ENCODE measurements at places on chromosomes 1 and 21. TPM values are rescaled to one million over a fixed set of nuclear protein-coding genes. Genes with fewer than 3 reads are reported as not detected.

The KIF21B gene
- total RNA-seq, result 15.1 TPM

The SCYL3 gene
- total RNA-seq, result 8.1 TPM

The PCBP3 gene
- total RNA-seq, result 3.3 TPM

The L1TD1 gene
- total RNA-seq, result 66.7 TPM

The ARID4B gene
- 63.6 TPM for total RNA-seq

The DPT gene
- total RNA-seq, result not detected

The CNR2 gene
- not detected for total RNA-seq

DNA sequence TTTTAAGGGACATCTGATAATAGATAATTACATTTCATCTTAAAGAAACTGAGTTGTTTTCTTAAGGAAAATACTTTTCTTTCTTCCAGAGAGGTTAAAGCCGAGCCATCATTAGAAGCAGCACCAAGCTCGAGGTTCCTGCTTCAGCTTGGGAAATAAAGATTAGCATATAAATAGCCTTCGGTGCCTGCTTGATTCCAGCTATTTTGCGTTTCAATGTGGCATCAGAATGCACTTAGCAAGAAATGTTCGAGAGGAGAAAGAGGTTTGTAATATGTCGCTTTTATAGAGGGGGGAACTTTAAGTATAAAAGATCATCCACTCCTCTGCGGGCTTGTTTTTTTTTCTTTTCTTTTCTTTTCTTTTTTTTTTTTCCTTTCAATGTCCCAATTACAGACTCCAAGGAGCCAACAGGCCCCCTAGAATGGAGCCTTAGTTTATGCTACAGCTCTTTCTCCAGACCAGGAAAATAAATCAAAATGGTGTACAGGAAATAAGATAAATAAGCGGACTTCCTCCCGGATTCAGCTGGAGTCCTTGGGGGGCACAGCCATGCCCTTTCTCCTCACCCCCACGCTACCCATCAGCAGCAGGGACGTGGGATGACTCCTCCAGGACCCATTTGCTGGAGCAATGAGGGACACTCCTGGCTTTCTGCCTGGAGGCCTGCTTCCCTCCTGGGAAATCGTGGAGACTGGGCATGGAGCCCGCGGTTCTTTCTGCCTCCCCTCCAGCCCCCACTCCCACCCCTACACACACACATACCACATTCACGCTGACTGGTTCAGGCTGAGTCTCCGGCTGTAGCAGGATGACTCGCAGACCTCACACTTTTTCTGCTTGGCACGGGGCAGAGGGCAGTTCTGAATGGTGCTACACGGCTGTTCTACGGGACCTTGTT is 131.6 kb downstream of the RRAGC start:
- no peaks in the 10 kb centered on the region for H3K36me3 ChIP-seq
- peak overlapping the region; percentile 64 for H3K27ac ChIP-seq
- peaks cover 20% of the 10 kb centered on the region for H3K27me3 ChIP-seq
- no peak overlapping the region for H3K4me3 ChIP-seq
- H3K4me1 ChIP-seq, result peaks cover 10% of the 10 kb centered on the region

GRCh38 chr21:46294647-46295176 is 8.6 kb downstream of the YBEY start:
- no peak overlapping the region for H3K4me3 ChIP-seq
- peak overlapping the region; percentile 38 for H3K27ac ChIP-seq
- H3K4me1 ChIP-seq, result no peaks in the 10 kb centered on the region
- no peaks in the 10 kb centered on the region for H3K27me3 ChIP-seq
- peak; percentile 60 for DNase-seq

GRCh38 chr1:1020415-1021009 is 592 bp downstream of the AGRN start:
- DNase-seq, result peak; percentile 70
- peak overlapping the region; percentile 80 for H3K4me3 ChIP-seq
- H3K36me3 ChIP-seq, result peaks cover 21% of the 10 kb centered on the region
- H3K4me1 ChIP-seq, result peaks cover 18% of the 10 kb centered on the region

DNA sequence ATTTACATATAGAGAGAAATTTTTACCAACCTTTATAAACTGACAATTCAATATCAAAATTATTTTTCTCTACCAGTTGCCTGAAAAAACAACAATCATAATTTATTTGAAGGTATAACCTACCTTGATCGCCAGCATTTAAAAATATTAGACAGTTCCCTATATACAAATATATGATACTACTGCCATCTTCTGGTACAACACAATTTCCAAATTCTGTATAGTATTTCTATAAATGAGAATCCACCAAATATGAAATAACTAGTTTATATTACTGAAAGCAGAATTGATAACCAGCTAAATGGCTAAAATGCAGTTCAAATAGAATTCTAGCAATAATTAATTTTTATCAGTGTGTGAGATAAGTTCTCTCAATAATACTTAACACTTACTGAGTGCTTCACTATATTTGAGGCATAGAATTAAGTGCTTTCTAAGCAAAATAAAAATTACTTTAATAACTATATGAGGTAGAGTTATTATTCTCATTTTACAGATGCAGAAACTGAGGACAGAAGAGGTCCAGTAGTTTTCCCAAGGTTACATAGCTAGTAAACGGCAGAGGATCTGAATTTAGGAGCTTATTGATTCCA is 75.6 kb downstream of the PIGK start:
- no peaks in the 10 kb centered on the region for H3K27me3 ChIP-seq
- H3K4me1 ChIP-seq, result peaks cover 5% of the 10 kb centered on the region
- no peaks in the 10 kb centered on the region for H3K36me3 ChIP-seq
- no peak overlapping the region for H3K4me3 ChIP-seq

DNA sequence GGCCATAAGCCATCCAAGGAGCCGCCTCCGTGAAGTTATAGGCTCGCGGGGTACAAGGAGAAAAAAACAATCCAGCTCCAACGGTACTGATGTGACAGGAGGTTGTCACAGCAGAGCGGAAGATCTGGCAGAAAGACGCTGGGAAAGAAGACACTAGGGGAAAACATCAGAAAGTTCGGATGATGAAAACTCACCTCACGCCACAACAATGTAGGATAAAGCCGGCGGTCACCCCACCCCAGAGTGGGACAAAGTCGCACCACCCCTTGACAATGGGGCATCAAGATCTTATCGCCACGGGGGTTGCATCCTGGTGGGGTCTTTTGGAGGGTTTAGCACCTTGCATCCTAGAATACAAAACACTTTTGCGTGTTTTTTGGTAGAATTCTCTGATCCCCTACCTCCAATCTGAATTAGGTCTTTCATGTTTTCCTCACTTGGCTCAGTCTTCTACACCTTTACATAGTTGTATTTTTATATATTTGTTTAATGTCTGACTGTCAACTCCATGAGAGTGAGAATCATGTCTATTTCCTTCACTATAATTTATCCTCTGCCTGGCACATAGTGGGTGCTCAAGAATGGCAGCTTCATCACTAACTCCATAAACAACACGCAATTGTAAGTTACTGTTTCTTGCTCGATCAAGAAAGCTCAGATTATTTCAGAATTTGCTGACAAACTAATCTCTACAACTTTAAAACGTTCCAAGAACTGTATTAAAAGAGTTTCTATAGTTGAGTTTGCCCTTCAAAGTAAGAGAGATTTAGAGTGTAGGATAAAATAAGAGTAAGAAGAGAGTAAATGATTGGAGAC is 611 bp upstream of the ZSWIM5 start:
- H3K36me3 ChIP-seq, result no peaks in the 10 kb centered on the region
- no peaks in the 10 kb centered on the region for H3K4me1 ChIP-seq
- no peak for DNase-seq
- H3K27ac ChIP-seq, result no peak overlapping the region
- no peaks in the 10 kb centered on the region for H3K27me3 ChIP-seq
- H3K4me3 ChIP-seq, result peak overlapping the region; percentile 84

- no peaks in the 10 kb centered on the region for H3K4me1 ChIP-seq
- H3K36me3 ChIP-seq, result peaks cover 5% of the 10 kb centered on the region
- no peaks in the 10 kb centered on the region for H3K27me3 ChIP-seq
- DNase-seq, result peak; percentile 43
Measured at GRCh38 chr1:116934586-116935207, 25.0 kb downstream of the PTGFRN start.

DNA sequence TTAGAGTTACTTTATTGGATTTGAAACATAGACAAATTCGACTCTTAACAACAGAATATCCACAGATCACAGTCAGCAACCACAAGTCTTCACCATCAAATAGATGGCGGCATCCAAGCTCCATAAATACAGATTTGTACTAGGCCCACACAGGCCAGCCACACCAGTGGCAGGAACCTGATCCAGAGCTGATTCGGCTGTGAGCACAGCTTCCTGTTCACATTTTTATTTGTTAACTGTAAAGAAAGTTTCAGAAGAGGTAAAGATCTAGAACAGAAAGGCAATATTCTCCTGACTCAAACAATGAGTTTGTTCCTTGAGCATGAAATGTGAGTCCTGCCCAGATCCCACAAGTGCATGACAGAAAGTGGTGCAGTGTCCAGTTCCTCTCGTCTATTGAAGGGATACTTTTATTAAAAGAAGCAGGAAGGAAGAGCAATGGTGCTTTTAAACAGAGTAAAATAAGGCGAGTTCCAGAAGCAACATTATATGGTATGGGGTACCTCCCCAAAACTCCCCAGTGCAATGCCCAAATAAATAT is 205.8 kb downstream of the SLC45A1 start:
- H3K4me1 ChIP-seq, result peaks cover 15% of the 10 kb centered on the region
- no peak overlapping the region for H3K4me3 ChIP-seq
- H3K27me3 ChIP-seq, result no peaks in the 10 kb centered on the region
- H3K27ac ChIP-seq, result no peak overlapping the region

DNA sequence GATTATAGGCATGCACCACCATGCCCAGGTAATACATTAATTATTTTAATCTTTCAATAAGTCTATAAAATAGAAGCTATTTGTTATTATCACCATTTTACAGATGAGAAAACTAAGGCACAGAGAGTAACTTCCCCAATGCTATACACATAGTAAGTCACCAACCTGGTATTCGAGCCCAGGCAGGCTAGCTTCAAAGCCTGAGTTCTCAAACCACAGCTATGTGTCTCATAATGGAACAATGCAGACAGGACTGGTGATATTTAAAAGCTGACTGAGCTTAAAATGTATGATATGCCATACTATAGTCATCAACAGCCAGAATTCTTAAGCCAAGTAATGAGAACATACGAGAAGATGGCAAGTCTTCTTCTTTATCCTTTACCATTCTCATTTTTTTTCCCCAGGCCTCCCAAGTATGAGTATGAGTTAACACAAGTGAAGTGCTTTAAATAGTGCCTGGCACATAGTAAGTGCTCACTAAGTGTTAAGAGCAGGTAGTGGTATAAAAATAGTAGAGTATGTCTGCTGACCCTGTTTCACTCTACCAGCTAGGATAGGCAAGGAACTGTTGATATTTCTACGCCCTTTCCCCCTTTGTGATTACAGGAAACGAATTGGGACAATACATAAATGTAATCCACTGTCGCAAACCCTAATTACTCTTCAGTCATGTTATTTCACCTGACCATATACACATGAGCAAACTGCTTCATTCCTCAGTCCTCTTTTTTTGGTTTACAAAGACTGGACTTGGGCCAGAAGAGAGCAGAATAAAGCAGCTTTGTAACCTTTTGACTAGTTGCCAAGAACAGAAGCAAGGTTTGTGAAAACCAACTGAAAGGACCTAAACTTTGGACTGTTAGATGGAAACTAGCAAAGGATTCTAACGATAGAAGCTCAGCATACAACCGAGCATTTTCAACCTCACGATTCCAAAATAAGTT is 9.5 kb downstream of the EYA3 start:
- H3K27ac ChIP-seq, result no peak overlapping the region
- H3K36me3 ChIP-seq, result peaks cover 16% of the 10 kb centered on the region
- H3K4me3 ChIP-seq, result no peak overlapping the region
- no peak for DNase-seq

GRCh38 chr1:65362545-65362944 is 53.2 kb downstream of the DNAJC6 start:
- H3K27me3 ChIP-seq, result no peaks in the 10 kb centered on the region
- no peak overlapping the region for H3K4me3 ChIP-seq
- peak; percentile 55 for DNase-seq
- no peaks in the 10 kb centered on the region for H3K4me1 ChIP-seq
- H3K27ac ChIP-seq, result no peak overlapping the region

- H3K36me3 ChIP-seq, result no peaks in the 10 kb centered on the region
- H3K4me3 ChIP-seq, result peak overlapping the region; percentile 77
- no peak for DNase-seq
Measured at GRCh38 chr1:59815892-59816291, 1.1 kb downstream of the HOOK1 start.

- no peak overlapping the region for H3K27ac ChIP-seq
- H3K4me1 ChIP-seq, result no peaks in the 10 kb centered on the region
- H3K4me3 ChIP-seq, result no peak overlapping the region
Measured at GRCh38 chr1:194535369-194535768, 1349.0 kb upstream of the B3GALT2 start.

DNA sequence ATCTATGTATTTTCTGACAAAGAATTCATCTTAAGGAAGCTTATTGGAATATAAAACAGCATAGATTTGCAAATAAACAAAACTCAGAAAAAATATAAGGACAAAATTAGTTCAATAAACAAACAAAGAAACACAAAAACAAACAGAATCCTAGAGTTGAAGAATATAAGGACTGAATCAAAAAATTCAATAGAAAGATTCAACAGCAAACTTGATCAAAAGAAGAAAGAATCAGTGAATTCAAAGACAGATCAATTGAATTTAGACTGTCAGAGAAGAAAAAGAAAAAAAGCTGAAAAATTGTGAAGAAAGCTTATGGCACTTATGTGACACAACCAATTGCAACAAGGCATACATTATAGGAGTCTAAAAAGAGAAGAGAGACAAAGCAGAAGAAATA is 770.0 kb upstream of the RGS18 start:
- H3K4me3 ChIP-seq, result peak overlapping the region; percentile 60
- DNase-seq, result no peak
- no peaks in the 10 kb centered on the region for H3K36me3 ChIP-seq
- H3K27ac ChIP-seq, result no peak overlapping the region
- no peaks in the 10 kb centered on the region for H3K27me3 ChIP-seq
